Tibial artery (tissue), 4 donors: ENCODE measurements at places on chromosomes 11 and 22.

GRCh38 chr11:12914400-12914912 is 94.7 kb upstream of the RASSF10 start:
- peak; percentile 27 for DNase-seq

DNA sequence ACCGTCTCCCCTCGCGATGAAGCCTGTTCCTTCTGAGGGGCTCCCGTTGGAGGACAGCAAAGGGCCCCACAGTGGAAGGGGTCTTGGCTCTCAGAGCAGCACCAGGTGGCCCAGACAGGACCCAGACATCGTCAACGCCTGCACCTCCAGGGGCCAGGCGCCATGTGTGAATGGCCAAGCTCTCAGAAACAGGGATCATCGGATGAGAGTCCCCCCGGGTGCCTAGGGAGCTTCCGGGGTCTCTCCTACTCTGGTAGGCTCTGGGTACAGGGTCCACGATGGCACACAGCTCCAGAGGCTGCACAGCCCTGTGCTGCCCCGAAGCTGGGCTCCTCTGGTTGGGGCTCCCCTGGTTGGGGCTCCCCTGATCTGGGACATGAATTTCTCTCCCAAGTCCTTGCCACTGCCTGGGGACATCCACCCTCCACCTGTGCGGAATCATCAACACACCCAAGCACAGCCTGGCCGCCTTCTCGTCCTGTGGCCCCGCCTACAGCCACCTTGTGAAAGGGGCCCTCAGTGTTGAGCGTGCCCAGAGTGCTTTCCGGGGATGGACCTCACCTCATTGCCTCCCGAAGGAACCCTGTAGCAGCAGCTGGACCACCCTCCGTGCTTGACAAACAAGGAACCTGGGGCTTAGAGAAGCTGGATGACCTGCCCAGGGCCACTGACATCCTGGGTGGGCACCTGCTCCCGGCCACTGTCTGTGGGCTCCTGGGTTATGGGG is 929.0 kb downstream of the BRD1 start:
- DNase-seq = no peak

GRCh38 chr22:18091916-18092526 is 14.2 kb downstream of the PEX26 start:
- no peak for DNase-seq

GRCh38 chr22:46297151-46297812 is 612 bp downstream of the GTSE1 start:
- no peak for DNase-seq

DNA sequence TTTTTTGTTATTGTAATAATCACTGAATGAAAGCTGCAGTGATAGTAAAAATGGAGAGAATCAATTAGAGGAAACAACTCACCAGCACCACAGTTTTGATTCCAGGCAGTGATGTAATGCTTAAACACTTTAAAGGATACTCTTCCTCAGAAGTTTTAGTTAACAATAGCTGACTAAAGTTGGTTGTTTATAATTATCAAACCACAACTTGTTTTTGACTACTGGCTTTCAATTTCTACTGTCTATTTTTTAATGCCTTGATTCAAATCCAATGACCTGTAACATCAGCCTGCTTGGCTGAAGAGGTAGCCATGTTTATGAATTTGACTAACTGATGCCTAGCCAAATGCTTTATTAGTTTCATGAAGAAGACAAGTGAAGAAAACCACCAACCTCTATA is 18.2 kb upstream of the CASP12 start:
- DNase-seq = no peak

GRCh38 chr22:32627091-32627490 is 152.5 kb downstream of the FBXO7 start:
- DNase-seq = no peak

GRCh38 chr11:85809863-85810262 is 1.1 kb downstream of the SYTL2 start:
- DNase-seq = peak; percentile 69

GRCh38 chr22:19779685-19780268 is 19.2 kb downstream of the TBX1 start:
- no peak for DNase-seq

DNA sequence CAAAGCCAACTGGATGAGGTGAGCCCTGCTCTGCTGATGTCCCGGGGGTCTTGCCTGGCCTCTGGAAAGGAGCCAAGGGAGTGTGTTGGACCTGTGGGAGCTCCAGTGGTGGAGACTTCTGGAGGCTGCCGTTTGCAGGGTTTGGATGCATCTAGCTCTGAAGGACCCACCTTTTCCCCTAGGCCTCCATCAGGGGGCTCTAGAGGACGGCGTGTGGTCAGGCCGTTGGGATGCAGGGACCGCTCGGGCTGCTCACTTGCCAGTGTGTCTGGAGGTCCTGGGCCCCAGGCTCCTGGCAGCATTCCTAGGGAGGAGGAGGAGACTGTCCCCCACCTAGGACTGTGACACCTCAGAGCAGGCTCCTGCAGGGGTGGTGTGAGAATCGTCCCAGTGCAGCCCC is 58.3 kb downstream of the PRDM11 start:
- no peak for DNase-seq

DNA sequence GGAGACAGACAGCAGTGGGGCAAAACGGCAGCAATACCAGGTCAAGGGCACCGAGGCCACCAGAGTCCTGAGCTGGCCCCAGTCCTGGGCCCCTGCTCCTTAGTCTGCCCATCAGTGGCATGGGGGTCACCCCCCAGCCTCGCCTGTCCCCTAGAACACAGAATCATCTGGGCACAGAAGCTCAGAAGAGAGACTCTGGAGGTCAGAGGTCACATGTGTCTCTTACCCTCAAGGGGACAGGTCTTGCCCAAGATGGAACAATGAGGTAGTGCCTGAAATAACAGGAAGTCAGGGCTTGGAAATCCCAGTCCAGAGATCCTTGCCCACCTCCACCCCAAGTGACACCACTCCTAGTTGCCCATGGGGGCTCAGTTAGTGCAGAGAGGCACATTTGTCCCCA is 20.6 kb downstream of the PDE2A start:
- DNase-seq = no peak
